ENCODE measurements at places on chromosomes 16 and 17.

DNA sequence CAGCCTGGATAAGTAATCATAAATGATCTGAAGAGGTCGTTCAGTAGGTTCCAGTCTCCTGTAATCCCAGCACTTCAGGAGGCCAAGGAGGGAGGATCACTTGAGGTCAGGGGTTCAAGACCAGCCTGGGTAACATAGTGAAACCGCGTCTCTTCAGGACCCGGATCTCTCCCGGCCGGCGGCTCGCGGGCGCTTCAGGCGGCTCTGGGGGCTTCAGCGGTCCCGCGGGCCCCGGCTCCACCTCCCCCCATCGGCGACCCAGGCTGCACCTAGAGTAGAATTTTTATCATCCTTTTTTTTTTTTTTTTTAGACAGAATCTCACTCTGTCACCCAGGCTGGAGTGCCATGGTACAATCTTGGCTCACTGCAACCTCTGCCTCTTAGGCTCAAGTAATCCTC is 95.9 kb downstream of the ABCC12 start:
- DNase-seq: no peak

GRCh38 chr17:61833536-61834193 is 29.7 kb downstream of the BRIP1 start:
- DNase-seq: no peak

- no peak for DNase-seq
These were observed 98.9 kb downstream of the ABCC6 start for GRCh38 chr16:16124438-16124837.

DNA sequence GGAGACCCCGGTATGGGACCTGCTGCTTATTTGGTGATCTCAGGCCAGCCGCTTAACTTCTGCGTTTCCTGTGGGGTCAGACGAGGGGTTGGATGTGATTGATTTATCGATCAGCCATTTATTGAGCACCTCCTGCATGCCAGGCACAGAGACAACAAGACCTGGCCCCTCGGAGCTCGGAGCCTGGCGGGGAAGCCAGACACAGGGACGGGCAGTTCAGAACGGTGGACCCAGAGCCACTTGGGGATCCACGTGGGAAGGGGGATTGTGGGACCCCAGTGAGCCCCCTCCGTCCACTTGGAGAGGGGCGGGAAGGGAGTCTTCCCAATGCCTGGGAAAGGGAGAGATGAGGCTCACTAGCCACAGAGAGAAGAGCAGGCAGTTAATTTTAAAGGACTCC is 84.7 kb upstream of the CIBAR2 start:
- DNase-seq: no peak

DNA sequence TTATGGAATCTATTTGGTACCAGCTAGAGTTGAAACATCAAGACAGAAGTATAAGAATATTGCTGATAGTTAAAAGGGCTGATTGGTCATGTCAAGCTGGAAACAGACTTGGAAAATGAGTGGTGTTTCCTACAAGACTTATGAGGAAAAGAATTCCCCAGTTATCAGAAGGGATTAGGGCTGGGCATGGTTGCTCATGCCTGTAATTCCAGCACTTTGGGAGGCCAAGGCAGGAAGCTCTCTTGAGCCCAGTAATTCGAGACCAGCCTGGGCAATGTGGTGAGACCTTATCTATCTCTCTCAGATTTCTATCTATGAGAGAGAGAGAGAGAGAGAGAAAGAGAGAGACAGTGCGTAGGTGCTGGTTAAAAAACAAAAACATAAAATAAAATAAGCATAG is 139.5 kb upstream of the PMFBP1 start:
- no peak for DNase-seq

GRCh38 chr17:59963738-59964481 is 630 bp downstream of the RNFT1 start:
- DNase-seq: no peak

DNA sequence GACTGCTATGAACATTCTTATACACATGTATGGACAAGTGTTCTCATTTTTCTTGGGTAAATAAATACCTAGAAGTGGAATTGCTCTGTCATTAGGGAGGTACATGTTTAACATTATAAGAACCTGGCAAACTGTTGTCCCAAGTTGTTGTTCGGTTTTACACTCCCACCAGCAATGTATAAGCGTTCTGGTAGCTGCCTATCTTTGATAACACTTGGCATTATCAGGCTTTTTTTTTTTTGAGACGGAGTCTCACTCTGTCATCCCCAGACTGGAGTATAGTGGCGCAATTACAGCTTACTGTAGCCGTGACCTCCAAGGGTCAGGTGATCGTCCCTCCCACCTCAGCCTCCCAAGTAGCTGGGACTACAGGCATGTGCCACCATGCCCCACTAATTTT is 16.3 kb downstream of the ATAD5 start:
- no peak for DNase-seq

DNA sequence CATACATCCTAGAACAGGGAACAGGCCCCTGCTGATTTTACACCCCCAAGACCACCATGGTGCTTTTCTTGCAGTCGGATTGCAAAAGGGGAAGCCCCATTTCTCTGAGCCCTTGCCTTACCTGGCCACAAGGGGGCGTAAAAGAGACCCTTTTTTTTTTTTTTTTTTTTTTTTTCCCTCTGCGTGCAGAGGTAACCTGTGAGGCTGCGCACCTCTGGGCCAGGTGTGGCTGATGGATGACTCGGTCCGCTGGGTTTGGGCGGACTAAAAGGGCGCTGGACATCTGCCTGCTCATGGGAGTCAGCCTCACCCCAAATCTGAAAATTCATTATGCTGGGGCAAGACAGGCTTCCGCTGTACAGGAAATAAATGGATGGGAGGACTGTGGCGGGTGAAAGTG is 281.0 kb downstream of the CBLN1 start:
- DNase-seq: no peak

DNA sequence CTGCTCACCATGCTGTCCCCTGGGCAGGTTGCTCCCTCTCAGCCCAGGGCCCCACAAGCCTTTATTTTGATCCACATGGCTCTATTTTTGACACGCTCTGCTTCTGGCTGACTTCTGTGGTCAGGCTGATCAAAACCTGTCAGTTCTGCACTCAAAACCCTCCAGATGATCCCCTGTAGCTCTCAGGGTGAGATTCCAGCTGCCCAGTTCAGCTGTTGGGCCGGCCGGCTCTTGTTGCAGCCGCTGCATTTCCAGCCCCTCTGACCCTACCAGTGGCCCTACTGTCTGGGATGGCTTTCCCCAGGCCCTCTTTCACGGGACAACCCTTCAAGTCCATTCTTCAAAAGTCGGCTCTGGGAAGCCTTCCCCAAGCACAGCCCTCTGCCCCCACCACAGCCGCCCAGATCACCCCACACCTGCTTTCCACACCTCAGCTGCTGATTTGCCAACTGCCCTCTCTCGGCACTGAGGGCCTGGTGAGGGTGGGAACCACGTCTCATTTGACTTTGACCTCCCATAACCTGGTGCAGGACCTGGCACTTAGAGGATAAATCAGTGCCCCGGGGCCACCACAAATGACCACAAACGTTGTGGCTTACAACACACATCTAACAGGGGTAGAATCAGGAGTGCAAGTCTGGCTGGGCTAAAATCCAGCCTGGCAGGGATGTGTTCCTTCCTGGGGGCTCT is 16.3 kb upstream of the CACNG4 start:
- no peak for DNase-seq

GRCh38 chr17:72978593-72979218 is 113.8 kb downstream of the SLC39A11 start:
- DNase-seq: no peak

Measured in NCI-H1436 treated with DMSO at 0.1 percent for 48 hours (cell line).